Stimulated activated CD8-positive, alpha-beta memory T cell treated with anti-CD3 and anti-CD28 coated beads, Interleukin-4, amount 100 ng/mL, for 4 hours (primary cell): ENCODE measurements at places on chromosomes 1 and 21.

DNA sequence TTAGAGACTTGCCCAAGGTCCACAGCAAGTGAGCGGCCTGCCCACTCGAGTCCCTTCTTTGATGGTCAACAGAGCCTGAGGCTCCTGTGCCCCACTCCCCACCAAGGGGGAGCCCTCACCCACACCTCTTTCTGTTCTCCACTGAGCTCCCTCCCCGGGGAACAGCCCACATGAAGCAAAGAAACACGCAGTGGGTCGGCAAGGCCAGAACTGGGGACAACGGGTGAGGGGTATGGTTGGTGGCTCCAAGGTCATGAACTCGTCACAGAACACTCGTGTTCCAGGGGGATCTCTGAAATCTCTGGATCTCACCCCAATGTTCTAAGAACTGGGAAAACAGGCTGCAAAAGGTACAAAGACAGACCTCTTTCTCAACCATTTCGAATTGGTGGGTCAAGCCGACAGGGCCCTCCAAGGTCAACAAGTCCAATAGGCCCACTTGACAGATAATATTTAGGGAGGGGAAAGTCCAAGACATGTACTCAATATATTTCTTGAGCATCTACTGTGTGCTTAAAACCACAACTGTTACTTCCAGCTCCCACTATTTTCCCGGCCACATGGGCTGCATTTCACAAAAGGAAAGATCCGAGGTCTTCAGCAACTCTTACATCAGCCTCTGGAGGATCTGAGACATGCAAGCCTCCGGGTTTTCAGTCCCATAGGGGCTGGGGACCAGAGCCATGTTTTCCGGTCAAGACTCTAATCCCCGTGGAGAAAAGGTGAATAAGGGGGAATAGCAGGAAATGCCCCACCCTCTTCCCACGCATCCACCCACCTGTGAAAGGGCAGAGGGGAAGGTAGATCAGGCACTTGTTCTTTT lies 1.1 kb upstream of the RAP1GAP start:
- no peak for DNase-seq

GRCh38 chr1:115068826-115069585 lies 20.3 kb downstream of the TSPAN2 start:
- no peak for DNase-seq

DNA sequence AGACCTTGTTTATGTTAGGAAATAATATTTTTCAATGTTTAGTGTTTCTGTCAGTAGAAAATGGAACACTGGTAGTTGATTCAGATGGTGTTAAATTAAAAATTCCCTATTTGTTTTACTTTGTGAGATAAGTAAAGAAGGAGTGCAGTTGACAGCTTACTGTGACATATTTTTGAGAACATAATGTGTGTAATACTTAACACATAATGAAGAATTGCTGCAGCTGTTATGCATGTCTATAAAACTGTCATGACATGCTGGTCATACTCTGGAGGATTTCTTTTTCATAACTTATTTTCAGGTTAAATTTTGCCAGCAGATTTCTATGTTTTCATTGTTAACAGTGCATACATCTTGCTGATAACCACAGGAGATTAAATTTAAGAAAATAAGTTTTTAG lies 296.1 kb downstream of the CTH start:
- DNase-seq = no peak

- no peak for DNase-seq
Measured at GRCh38 chr21:42913476-42913875, 12.0 kb downstream of the ERVH48-1 start.

- no peak for DNase-seq
Measured at GRCh38 chr1:156664046-156664766, 13.0 kb downstream of the NES start.

DNA sequence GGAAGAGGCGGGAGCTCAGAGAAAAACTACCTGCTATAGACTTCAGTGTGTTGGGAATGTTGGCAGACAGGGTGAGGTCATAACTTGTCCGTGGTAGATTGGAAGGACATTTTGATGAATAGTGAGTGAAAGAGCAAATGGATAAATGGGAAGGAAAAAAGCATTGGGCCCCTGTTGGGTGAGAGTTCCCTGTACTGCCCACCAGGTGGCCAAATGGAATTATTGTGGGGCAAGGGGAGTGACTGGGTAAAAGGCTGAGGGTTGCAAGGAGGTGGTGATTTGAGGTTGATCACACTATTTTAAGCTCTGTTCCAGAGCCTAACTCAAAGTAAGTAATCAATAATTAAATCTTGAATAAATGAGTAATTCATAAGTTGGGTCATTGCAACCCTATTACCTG lies 60.4 kb downstream of the MRPS6 start:
- no peak for DNase-seq

DNA sequence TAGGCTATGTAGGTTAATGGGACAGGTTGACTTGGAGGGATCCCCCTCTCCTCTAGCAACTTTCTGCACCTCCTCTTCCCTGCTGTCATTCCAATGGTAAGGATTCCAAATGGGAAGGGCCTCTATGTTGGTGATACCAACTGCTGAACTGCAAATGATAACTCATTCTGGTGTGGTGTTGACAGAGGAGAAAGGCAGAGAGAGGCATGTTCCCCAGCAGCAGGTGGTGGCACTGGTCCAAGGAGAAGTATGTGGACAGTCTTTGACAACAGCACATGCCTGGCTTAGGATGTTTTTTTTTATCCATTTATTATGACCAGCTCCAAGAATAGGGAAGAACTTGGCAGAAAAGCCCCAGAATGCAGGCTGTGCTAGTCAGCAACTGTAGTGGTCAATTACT lies 19.6 kb upstream of the SPAG17 start:
- DNase-seq = no peak

DNA sequence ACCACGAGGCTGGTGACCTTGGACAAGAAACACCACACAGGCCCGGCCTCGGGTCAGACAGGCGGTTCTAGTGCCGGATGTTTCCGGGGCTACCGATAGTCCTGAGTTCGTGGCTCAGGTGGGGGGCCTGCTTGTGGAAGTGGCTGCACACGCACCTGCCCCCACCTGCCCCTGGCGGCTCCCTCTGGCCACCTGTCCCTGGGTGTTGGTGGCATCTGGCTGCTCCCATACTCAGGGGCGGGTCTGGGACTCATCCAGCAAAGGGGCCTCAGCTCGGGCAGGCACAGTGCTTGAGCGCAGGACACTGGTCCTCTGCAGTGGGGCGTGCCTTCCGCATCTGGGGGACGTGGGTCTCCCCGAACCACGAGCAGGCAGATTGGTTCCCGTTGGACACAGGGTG lies 33.6 kb downstream of the TP73 start:
- DNase-seq = no peak
